ENCODE measurements at places on chromosomes 7 and 10.

GRCh38 chr10:17756557-17757217, 4.7 kb downstream of the TMEM236 start:
- DNase-seq, result peak; percentile 96

- DNase-seq, result no peak
These were observed 774.7 kb downstream of the PCDH15 start for GRCh38 chr10:54026340-54026739.

DNA sequence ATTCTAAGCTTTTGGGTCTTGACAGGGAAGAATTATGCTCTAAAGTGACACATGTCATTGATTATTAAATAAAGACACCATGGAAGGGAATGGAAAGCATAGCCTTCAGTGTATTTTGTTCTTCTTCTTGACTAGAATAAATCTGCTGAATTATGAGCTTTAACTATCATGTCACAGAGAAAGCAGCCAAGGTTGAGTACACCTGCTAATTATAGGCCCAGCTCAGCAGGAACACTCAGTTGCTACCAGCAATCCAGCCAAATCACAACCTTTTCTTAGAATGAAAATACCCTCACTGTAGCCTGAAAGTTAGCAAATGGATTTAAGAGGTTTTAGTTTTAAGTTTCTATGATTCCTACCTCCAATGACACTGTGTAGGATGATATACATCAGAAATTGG, 225.3 kb upstream of the RHOBTB1 start:
- DNase-seq, result no peak

- DNase-seq, result no peak
These were observed 11.4 kb upstream of the SCART1 start for GRCh38 chr10:133442191-133442966.

Measured in MM.1S (cell line).